ENCODE measurements at places on chromosomes 12 and 14. TPM values are rescaled to one million over a fixed set of nuclear protein-coding genes. Genes with fewer than 3 reads are reported as not detected.

DNA sequence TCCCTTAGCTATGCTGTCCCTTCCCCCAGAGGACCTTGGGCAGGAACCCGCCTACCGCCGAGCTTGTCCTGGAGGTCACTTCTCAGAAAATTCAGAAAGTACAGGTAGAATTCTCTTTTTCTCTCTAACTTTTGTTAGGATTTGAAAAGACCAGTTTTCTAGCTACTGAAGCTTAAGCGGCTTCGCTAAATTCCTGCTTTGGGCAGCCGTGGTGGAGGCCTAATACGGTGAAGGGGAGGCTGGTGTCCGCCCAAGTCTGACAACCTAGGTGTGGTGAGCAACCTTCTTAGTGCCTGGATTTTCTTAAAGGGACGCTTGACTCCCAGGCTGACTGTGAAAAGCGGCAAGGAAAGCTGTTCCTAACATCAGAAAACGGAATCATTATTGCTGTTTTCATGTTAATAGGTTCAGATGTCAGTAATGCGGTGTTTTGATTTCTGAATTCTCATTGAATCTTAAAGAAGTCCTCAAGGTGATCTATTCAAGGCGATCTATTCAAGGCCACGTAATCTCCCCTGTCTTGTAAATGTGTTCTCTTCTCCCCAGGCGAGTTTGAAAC, 835 bp downstream of the FGD4 start:
- no peak for DNase-seq
- H3K4me1 ChIP-seq, result peaks cover 20% of the 10 kb centered on the region
- H3K4me3 ChIP-seq, result peak overlapping the region; percentile 85
- no peaks in the 10 kb centered on the region for H3K36me3 ChIP-seq

Gene ACVRL1
- total RNA-seq, result 48.1 TPM

DNA sequence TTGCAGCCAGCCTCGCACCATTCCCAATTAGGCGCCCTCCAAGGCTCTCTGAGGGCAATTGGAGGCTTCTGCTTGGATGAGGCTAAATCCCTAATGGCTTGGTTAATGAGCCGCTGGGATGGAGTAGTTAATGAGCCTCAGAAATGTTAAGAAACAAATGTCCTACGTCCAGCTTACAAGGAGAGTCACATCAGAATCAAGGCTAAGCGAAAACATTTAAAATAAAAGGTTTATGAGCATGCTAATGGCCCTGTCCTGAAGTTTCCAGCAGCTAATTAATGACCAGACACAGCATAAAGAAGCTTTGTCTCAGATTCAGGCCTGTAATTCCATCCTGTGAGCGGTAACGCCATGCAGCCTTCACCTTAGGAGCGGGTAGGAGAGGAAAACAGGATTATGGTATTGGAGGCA, 200.7 kb upstream of the BCL2L14 start:
- peaks cover under 1% of the 10 kb centered on the region for H3K4me1 ChIP-seq
- H3K4me3 ChIP-seq, result no peak overlapping the region
- H3K27me3 ChIP-seq, result no peaks in the 10 kb centered on the region
- no peak for DNase-seq
- H3K27ac ChIP-seq, result no peak overlapping the region
- peaks cover 30% of the 10 kb centered on the region for H3K36me3 ChIP-seq

Gene SCNN1A
- 2.7 TPM for total RNA-seq

GRCh38 chr12:13218641-13219040, 22.1 kb downstream of the EMP1 start:
- H3K27me3 ChIP-seq, result no peaks in the 10 kb centered on the region
- H3K36me3 ChIP-seq, result peaks cover 45% of the 10 kb centered on the region
- no peak for DNase-seq
- no peak overlapping the region for H3K27ac ChIP-seq
- H3K4me1 ChIP-seq, result no peaks in the 10 kb centered on the region

- H3K27me3 ChIP-seq, result no peaks in the 10 kb centered on the region
- no peak overlapping the region for H3K4me3 ChIP-seq
- DNase-seq, result no peak
- H3K36me3 ChIP-seq, result no peaks in the 10 kb centered on the region
- no peak overlapping the region for H3K27ac ChIP-seq
- H3K4me1 ChIP-seq, result no peaks in the 10 kb centered on the region
These were observed 1117.0 kb downstream of the FLRT2 start for GRCh38 chr14:86646696-86647690.
